Activated CD4-positive, alpha-beta T cell treated with anti-CD3 and anti-CD28 coated beads, Interleukin-2, amount 10 ng/mL, durations not matched to agents 7 days and 5 days (primary cell): ENCODE measurements at places on chromosomes 13 and 19.
A peak's percentile ranks its signal among the peaks of the same experiment; 100 is the strongest.

GRCh38 chr19:13964776-13965175 lies 12.5 kb downstream of the DCAF15 start:
- DNase-seq, result no peak

DNA sequence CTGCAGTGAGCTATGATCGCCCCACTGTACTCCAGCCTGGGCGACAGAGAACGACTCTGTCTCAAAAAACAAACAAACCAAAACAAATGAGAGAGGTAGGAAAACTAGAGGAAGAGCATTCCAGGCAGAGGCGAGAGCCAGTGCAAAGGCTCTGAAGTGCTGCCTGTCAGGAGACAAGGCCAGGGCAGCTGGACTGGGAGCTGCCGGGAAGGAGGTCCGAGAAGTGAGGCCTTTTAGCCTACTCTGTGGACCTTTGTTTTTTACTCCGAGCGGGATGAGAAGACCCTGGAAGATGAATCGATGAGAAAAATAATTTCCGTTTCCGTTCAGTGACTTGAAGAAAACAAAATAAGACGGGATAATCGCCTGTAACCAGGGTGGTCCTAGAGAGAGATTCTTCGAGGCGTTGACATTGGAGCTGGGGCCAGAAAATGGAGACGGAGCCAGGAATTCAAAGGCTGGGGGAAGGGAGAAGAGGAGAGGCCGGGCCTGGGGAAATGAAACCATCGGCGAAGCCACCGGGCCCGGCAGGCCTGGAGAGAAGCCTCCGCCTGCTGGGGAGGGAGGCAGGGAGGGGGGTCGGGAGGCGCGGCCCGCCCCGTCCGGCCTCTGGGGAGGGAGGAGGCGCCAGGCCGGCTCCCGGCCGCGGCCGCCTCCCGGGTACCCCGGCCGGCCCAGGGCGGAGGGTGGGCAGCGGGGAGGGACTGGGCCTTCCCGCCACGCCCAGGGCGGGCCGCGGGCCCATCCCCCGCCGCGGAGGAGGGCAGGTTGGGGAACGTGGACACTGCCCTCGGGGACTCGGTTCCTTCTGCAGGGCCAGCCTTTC lies 7.8 kb upstream of the SERTAD1 start:
- DNase-seq, result peak; percentile 66

GRCh38 chr13:97249093-97249795 lies 27.1 kb downstream of the MBNL2 start:
- DNase-seq, result no peak

DNA sequence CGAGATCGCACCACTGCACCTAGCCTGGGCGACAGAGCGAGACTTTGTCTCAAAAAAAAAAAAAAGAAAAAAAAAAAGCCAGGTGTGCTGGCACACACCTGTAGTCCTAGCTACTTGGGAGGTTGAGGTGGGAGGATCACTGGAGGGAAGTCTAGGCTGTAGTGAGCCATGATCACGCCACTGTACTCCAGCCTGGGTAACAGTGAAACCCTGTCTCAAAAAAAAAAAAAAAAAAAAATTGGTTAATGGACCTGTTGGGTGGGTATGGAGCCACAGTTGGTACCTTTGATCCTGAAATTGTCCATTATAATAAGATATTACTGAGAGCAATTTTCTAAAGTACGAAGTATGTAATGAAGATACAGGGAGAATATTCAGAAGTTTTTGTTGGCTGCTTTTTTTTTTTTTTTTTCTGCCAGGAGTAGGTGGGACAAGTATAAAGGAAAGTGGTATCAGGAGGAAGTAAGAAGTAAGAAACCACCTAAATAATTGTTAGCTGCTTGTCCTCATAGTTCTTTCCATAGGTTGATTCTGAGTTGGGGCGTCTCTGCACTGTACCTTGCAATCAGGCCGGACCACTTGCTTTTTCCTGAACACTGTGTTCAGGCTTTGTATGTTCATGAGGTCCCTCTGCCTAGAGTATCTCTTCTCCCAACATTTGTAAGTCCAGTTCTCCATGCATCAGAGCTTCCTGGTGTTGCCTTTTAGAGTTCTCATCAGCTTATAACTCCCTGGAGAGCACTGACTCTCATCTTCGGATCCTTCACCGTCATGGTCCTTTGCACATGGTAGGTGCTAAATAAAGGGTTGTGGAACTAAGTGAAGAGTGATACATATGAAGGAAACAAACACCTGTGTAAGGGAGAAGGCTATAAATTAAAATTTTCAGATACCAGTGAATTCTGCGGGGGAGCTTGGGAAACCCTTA lies 31.7 kb downstream of the ARHGAP35 start:
- no peak for DNase-seq

DNA sequence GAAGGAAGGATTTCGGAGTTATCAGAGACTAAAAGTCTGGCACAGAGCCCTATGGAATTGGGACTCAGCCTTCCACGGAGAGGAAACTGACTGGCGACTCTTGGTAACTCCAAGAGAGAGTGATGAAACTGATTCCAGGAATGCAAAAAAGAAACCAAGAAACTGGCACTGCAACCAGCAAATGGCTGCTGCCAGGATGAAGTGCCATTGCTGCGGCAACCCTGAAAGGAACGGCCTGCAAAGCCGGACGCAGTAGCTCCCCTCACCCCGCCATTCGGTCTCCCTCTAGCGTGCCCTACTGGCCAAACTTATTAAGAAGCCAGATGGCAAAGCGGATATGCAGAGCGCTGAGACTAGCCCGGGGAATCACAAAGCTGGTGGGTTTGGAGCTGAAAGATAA lies 236.0 kb downstream of the PCDH9 start:
- DNase-seq, result peak; percentile 31

DNA sequence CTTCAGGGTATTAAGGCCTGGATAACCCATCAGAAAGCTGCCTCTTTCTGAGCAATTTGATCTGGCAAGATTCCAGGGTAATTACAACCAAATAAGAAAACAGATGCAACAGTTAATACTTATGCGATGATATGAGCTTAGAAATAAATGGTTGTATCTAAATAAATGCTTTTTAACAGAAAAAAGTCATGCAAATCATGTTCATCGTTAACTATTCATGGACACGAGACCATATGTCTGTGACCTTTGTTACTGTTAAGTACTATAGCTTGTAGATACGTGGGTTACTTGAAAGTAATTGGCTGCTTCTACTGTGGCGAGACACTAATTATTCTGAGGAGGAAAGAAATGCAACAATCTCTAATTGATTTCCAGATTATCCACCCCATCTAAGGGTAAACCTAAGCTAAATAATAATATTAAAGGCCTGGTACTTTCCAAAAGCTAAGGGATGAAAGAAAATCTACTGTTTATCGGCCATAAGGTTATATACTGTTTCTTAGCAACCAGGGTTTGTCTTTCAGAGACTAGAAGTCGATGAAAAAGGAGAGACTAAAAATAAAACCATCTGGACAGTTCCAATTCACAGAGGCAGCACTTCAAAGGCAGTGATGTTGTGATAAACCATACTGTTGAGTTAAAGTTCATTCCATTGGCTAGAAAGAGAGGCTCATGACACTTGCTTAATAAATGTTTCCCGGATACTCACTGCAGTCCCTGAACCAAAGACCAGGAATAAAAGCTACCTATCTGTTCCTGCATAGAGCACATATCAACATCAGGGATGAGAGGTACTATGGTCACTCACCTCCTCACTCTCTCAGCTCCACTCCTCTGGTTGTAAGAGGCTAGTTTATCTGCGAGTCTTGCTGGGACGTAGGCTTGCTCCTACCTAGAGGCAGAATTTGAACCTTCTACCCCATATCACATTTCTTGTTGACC lies 1.5 kb downstream of the EPSTI1 start:
- DNase-seq, result no peak

DNA sequence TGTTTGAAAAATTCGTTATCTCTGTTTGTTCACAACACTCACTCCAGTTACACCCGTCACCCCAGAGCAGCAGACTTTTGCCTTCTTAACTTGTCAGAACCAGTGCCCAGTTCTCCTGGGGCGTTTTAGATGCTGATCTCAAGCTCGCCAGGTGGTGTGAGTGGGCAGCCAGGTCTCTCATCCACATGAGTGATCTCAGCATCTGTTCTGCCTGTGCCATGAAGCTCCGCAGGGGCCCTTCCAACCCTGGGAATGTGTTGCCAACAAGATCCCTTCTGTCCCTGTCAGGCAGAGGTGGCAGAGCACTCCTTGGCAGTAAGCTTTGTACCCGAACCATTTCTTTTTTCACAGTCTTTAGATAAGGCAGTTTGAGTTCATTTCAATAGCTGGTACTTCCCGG lies 896.5 kb downstream of the UQCRFS1 start:
- DNase-seq, result no peak

DNA sequence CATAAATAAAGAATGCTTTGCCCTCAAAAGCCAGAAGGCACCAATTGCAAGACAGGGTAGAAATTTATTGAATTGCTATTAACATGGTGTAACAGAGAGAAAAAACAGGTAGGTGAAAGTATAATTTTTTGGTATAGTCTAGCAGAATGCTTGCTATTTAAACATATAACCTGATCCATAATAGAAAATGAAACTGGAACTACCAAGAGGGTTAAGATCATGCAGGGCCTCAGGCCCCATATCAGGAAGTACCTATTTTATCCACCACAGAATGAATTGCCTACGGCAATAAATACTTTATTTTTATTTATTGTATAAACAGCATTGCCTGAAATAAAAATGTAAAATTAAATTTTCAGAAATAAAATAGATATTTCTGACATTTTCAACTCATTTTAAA lies 159.5 kb downstream of the PRR20E start:
- DNase-seq, result no peak

DNA sequence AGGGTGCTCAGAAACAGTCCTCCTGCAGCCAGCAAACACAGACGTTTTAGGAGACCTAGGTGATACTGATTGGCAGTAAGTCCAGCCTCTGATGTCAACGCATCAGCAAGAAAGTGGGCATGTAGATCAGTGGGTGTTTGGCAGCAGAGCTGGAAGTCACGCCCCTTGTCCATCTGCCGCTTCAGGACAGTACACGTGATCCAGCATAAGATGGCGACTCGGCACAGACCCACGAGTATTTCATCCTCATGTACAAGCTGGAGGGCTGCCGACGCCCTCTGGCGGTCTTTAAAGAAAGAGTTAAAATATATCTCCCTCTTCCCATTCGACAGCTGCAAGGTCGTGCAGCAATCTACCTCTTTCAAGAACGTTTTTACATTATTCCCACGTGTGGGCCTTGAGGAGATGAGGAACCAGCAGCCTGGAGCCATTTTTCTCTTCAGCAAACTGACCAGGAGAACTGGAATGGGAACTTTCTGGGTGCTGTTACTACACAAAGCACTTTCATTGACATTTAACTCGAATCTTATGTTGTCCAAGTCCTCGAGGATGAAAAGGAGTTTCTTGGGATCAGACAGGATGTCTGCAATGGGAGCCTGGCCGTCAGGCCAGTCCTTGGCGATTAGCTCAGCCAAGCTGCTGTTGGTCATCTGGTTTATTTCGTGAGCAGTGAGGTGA lies 22.3 kb downstream of the NLRP11 start:
- DNase-seq, result peak; percentile 14

GRCh38 chr13:113454936-113455335 lies 1.6 kb upstream of the ADPRHL1 start:
- DNase-seq, result no peak

GRCh38 chr19:3721887-3722442 lies 13.8 kb downstream of the TJP3 start:
- no peak for DNase-seq

- peak; percentile 22 for DNase-seq
Observed at GRCh38 chr13:73275163-73275562, 216.4 kb downstream of the KLF5 start.

GRCh38 chr13:50456111-50456510 lies 387.4 kb downstream of the DLEU7 start:
- no peak for DNase-seq

- no peak for DNase-seq
Observed at GRCh38 chr13:93767917-93768409, 541.4 kb downstream of the GPC6 start.

GRCh38 chr13:77038907-77039480 lies 12.0 kb upstream of the FBXL3 start:
- DNase-seq, result no peak

DNA sequence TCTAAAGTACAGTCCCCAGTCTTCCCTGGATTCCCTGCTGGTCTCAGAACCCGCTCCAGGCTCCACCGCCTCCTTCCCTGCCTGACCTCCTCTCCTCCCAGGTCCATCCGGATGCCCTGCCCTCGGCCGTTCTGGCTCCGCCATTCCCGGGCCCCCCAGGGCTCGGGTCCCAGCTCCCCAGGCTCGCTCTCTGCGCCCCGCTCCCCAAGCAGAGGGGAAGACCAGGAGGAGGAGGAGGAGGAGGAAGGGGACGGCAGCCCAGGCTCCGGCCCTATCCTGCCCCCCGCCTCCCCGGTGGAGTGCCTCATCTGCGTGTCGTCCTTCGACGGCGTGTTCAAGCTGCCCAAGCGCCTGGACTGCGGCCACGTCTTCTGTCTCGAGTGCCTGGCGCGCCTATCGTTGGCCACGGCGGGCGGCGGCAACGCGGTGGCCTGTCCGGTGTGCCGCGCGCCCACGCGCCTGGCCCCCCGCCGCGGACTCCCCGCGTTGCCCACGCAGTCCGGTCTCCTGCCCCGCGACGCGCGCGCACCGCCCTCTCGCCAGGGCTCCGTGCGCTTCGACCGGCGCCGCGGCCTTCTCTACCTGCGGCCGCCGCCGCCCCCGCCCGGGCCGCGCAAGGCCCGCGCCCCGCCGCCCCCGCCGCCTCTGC lies 647 bp downstream of the RNF225 start:
- no peak for DNase-seq

DNA sequence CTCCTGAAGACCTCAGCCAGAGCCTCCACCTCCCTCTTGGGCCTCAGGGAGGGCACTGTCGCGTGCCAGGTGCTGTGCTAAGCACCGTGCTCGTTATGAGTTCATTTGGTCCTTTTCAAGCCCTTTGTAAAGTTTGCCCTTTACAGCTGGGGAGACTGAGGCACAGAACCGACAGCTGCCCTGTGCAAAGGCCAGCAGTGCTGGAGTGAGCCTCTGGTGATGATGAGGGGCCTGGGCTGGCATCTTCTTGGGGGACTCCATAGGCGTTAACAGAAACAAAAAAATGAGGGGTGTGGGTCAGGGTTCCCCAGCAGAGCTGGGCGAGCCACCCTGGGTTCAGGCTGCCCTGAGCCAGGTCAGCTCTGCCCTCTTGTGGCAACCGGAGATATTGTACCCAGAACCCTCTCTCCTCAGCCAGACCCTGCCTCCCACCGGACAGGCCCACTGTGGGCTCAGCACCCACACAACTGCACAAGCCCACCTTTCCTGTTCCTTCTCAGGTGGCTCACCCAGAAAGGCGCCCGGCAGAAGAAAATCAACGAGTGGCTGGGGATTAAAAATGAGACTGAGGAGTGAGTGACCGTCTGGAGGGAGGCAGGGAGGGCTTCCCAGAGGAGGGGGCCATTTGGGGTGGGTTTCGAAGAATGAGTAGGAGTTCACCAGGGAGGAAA lies 5.5 kb upstream of the IFI30 start:
- DNase-seq, result peak; percentile 73

GRCh38 chr19:18789883-18790565 lies 1.1 kb downstream of the COMP start:
- DNase-seq, result no peak

- DNase-seq, result no peak
Observed at GRCh38 chr19:55095260-55096060, 19.8 kb downstream of the EPS8L1 start.

- DNase-seq, result no peak
Observed at GRCh38 chr19:29478578-29479565, 46.9 kb upstream of the VSTM2B start.

DNA sequence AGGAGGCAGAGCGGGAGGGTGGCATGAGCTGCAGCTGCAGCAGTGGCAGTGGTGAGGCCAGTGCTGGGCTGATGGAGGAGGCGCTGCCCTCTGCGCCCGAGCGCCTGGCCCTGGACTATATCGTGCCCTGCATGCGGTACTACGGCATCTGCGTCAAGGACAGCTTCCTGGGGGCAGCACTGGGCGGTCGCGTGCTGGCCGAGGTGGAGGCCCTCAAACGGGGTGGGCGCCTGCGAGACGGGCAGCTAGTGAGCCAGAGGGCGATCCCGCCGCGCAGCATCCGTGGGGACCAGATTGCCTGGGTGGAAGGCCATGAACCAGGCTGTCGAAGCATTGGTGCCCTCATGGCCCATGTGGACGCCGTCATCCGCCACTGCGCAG lies 2.0 kb downstream of the EGLN2 start:
- DNase-seq, result no peak
